ENCODE measurements at places on chromosomes 16 and 17.
A peak's percentile ranks its signal among the peaks of the same experiment; 100 is the strongest.

- no peak for DNase-seq
Observed at GRCh38 chr16:67648764-67649407, 3.9 kb downstream of the CARMIL2 start.

DNA sequence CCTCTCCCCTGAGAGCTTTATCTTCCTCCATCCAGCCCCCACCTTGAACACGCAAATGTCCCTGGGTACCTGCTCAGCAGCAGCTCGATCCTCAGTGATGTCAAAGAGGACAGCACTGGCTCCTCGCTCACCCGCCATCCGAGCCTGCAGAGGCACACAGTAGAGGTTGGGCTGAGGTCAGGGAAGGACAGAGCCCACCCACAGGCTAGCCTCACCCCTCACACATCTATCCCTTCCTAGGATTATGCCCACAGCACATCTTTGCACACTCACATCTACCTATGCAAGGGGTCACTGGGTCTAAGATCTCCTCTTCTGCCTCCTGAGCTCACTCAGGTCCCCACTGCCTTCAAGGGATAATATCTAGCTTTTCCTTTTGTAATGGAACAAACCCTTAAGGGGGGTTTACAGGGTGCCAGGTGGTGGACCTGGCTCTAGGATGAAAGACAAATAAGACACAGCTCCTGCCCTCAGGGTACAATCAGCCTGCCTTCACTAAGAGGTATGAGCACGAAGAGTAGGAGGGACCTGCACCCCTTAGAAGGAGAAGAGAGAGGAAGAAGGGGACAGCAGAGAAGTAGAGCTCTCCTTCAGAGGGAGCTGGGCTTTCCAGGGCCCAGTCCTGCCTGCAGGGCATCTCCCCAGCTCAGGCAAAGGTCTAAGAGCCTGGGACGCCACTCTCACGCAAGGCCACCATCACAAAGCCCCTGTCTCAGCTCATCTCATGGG, 11.6 kb upstream of the SUPT4H1 start:
- no peak for DNase-seq

DNA sequence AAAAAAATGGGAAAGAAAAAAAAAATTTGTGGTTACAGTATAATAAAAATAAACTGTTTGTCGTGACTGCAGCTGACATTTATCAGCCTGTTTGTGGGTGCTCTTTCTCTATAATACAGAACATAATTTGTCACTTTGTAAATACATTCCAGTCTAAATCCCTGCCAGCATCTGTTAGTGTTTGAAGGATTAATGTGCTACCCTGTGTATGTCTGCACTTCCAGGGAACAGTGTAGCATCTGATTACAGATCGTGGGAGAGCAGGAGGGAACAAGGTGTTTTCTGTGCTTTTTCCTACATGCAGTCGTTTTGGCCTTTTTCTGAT, 265.1 kb downstream of the WWOX start:
- no peak for DNase-seq

DNA sequence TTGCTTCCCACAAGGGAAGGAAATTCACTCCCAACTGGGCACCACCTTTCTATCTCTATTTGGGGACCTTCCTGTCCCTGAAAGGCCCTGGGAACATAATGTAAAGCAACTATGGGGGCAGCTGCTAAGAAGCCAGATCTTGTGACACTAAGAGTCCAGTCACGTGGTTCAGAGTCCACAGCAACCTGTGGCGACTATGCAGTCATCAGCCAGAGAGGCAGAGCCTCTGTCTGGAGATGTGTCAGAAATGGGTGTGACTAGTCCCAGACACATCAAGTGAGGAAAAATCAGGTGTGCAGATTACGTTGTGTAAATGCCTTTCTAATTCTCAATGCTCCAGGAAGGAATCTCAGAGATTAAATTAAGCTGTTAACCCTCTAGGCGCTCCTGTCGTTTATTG, 26.6 kb upstream of the SKAP1 start:
- peak; percentile 22 for DNase-seq

DNA sequence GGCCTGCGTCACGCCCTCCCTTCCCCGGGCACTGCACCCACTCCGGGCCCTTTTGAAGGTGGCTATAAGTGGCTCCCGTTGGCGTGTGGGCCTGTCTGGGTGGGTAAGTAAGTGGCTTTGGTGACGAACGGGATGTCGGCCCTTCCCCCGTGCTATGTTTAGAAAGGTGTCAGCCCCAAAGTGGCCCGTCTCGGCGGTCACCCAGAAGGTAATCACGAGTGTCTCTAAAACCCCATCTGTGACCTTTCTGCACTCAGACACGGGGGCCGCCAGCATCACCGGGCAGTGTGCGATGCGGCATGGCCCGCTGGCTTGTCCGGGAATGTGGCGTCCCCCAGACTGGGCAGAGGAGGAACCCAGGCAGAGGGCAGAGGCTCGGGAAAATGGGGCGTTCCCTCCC, 88.2 kb downstream of the IRX5 start:
- no peak for DNase-seq

GRCh38 chr16:1929105-1929504, 10.9 kb upstream of the HS3ST6 start:
- DNase-seq = no peak

- DNase-seq = no peak
Observed at GRCh38 chr17:57563958-57564357, 181.1 kb downstream of the CCDC182 start.

DNA sequence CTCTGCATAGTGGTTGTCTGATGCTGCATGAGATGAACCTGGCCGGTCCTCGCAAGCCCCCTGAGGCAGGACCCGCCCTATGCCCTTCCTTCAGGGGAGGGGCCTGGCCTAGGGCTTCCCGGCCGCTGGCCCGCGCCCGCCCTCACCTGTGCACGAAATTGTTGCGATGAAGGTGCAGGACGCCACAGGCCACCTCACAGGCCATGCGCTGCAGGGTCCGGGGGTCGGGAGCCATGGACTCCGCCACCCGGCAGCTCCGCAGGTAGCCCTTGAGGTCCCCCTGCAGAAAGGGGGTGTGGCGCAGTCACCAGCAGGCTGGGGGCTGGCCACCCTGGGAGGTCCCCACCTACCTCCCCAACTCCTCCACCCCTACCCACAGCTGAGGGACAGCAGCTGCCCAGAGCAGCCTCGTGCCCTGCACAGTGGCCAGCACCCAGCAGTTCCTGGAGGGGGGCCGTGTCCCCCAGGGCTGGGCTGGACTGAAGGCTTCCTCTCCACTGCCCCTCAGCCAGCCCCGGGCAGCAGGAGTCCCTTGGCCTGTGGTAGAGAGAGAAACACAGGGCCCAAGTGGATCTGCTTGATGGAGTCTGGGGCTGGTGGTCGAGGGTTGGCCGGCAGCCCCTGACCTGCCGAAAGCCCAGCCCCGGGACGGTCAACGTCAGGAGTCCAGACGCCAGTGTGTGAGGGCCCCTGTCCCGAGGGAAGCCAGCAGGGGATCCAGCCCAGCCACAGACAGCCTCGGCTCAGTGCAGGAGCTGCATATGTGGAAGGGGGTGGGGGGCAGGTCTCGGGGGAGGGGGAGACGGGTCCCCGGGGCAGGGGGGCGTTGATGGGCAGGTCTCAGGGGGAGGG, 38.8 kb upstream of the PVALEF start:
- no peak for DNase-seq

All from stimulated activated CD4-positive, alpha-beta T cell treated with anti-CD3 and anti-CD28 coated beads, Interleukin-4, amount 100 ng/mL, for 4 hours (primary cell).